ENCODE measurements at places on chromosomes 12 and 14.

DNA sequence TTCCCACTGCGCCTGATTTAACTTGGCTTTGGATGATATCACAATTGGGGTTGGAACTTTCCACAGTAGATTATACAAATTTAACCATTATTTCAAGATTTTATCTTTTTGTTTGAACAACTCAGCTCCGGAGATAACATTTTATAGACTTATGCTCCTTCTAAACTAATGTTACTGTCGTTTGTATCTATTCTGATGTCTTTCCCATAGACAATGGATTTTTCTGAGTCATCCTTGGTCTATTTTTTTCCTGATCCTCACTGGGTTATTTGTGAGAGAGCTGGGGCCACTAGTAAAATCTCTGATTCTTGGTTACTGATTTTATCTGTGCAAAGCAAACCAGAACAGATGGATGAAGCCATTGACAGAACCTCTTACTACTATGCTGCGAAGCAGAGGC, 175.1 kb downstream of the SLC38A4 start:
- no peak for DNase-seq

DNA sequence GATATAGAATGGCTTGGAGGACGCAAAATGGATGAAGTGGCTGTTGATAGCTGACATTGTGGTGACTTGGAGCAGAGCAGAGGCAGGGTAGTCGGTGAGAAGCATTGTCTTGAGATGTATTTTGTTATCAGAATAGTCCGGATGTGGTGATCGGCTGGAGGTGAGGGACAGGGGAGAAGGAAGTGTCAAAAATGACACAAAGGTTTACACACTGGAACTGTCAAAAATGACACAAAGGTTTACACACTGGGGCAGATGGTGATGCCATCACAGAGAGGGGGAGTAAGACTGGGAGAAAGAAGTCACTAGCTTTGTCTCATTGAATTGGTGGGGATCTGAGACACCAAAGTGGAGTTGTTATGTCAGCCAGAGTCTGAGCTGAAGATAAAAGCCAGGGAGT, 30.1 kb downstream of the CDKL1 start:
- no peak for DNase-seq

DNA sequence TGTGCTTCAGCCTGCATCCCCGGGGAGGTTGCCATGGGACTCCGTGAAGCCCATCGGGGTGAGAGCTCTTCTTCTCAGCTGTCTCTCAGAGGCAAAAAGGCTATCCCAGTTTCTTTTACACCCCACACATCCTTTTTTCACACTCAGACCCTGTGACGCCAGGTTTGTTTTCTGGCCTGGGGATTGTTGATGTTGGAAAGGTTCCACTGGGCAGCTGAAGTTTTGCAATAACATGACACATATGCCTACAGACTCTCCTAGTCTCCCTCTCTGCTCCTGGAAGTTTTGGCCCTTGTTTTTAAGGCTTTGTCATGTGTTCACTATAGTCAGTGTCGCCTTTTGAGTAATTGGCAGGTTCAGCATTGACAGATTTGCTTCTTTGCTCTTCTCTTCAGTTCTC, 118.6 kb downstream of the SMOC1 start:
- DNase-seq = no peak

DNA sequence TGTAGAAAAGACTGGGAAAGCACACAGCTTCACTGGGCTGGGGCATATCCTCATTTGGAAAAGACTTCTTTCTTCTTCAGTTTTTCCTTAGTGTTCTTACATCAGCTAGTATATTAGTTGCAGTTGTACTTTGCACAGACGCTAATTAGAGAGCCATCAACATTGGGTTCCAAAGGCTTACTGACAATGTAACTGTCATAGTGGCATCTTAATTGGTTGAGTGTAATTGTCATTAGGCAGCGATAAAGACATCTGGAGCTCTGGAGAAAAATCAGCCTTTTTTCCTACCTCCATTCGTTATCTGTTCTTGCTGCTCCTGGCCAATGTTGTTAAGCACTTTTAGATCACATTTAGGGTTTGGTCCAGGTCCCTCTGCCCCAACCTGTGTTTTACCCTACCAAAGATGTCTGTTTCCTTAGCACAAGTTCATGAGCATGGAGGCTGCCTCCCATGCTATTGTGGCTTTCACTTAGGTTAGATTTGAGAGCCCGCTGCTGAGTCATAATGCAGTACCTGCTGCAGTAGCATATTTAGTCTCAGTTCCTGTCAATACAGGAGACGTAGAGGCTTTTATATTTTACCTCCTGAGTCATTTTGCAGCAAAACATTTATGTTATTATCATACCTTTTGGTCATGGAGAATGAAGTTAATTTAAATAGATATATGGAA, 49.2 kb downstream of the FBXW8 start:
- DNase-seq = peak; percentile 72

- no peak for DNase-seq
Measured at GRCh38 chr12:52079576-52080402, at the start of gene SMIM41. TSS of gene SMIM41 (plus strand) at chr12:52079704. CDS start at chr12:52079780, 76 bp downstream.

DNA sequence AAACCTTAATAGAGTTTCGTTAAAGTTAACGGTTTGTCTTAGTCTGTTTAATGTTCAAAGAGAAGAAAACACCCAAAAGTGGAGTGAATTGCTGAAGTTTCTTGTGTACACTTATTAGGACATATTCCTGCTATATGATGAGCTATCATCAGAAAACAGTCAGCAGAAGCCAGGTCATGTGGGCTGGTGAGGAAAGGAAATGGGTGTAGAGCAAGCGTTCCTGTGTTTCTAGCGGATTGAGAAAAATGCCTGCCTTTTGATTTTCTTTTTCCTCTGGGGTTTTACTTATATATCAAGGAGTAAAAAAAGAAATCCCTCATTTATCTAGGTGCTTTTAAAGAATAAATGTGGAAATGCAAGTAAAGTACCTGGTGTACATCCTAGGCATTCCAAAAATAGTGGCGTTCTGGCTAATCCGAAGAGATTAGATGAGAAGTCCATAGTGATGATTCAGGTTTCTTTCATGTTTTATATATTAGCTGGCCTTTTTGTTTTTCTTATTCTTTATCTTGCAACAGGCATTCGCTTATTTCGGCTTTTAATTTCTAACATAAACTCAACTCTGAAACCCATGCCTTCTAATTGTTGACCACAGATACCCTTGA, 50.7 kb downstream of the FLRT2 start:
- no peak for DNase-seq

DNA sequence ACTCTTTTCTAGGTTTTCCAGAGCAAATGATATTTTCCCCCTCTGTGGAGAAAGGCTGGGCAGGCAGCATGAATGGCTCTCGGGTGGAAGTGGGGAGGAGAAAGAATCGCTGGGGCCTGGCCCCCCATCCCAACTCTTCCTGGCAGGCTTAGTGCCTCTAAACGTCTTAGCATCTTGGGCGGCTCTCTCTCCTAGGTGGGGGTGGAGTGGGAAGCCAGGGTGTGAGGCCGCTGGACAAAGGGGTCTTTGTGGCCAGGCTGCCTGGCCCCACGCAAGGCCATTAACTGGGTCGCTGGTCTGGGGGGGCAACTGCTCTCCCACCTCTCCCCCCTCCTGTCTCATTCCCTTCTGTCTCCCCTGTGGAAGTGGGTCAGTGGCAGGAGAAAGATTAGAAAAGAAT, 4.7 kb downstream of the LRP1-AS start:
- DNase-seq = no peak

DNA sequence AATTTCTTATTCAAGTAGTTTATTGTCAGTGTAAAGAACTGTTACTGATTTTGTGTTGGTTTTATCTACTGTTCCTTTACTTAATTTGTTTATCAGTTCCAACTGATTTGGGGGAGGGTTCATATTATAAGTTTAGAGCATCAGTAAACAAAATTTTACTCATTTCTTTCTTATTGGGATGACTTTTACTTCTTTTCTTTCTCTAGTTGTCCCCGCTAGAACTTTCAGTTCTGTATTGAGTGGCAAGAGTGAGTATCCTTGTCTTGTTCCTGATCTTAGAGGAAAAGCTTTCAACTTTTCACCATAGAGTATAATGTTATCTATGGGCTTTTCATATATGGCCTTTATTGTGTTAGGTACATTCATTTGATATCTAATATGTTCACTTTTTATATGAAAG, 584.1 kb downstream of the LRFN5 start:
- DNase-seq = no peak

DNA sequence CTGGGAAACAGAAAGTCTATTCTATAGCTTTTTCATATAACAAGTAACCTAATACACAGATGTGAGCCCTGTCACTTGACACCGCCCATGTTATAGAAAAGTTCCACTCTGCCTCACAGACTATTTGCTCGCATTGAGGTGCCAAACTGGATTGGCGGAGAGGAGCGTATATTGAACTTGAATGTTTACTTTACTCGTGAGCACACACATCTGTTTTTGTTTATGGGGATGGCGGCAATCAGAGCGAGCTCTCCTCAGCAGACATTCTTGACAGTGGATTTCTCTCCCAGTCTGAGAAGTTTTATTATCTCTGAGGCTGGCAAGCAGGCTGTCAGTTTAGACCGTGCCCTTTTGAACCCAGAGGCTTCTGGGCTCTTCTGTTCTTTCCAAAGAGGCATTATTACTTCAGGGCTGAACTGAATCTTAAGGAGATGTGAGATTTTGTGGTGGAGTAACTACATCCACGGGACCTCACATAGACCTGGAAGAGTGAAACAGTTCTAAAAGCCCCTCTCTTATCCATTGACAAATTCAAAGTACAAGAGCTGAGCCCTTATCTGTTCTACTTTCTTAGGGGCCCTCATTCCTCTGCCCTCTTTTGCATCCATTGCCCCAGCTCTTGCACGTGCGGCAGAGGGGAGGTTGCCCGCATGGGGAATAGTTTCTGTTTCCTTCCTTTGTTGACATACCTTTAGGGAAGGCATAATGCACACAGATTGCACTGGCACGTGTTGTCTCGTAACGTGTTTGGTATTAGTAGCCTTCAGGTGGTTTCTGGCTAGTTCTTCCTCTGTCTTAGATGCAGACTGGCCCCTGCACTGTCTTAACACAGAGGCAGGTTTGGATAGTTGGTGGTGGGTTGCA, 68.2 kb downstream of the DRAM1 start:
- DNase-seq = no peak

Measured in RPMI8226 (cell line).